ENCODE measurements at places on chromosomes 7 and 10.

GRCh38 chr7:106255246-106255645 lies 29.5 kb downstream of the NAMPT start:
- no peak for DNase-seq

DNA sequence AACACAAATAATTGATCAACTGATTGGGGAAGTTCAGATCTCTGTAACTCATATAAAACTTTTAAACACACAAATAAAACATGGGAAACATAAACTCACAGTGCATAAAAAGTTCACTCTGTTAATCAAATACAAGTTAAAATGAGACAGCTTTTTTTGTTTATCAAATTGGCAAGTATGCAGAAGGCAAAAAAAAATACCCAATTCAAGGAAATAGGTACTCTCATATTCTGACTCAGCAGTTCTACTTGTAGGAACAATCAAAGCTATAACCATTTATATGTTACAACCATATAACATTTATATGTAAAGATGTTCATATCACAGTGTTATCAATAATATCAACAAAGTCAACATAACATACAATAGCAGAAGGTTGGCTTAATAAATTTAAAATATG lies 102.0 kb downstream of the CNOT4 start:
- DNase-seq = no peak

- no peak for DNase-seq
These were observed 156.8 kb downstream of the NRCAM start for GRCh38 chr7:108299251-108299973.

- no peak for DNase-seq
These were observed 2.4 kb downstream of the TPST1 start for GRCh38 chr7:66207540-66207939.

Measured in stimulated activated CD8-positive, alpha-beta memory T cell treated with anti-CD3 and anti-CD28 coated beads, Interleukin-2, amount 100 ng/mL, for 48 hours (primary cell).